ENCODE measurements at places on chromosomes 2 and 18.

GRCh38 chr2:219718066-219718465 lies 90.6 kb downstream of the SLC4A3 start:
- no peak for DNase-seq

- DNase-seq, result no peak
Measured at GRCh38 chr2:222944552-222944951, 83.7 kb downstream of the ACSL3 start.

DNA sequence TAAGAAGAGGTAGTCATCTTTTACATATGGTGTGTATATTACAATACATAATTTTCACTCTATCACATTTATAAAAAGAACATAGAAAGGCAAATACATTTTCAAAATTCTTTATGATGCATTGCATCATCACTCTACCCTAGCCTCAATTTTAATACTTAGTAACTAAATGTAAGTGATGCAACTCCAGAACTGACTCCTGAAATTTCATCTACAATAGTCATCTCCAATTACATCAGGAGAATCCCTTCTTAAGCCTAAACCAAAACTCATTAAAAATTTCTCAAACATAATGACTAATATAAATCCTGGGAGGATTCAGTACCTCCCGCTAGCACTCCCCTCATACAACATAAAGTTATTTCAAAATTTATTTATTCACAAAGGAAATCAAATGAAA lies 15.9 kb downstream of the TMX3 start:
- DNase-seq, result no peak

GRCh38 chr2:27973592-27973991 lies 83.1 kb downstream of the BABAM2 start:
- DNase-seq, result no peak

DNA sequence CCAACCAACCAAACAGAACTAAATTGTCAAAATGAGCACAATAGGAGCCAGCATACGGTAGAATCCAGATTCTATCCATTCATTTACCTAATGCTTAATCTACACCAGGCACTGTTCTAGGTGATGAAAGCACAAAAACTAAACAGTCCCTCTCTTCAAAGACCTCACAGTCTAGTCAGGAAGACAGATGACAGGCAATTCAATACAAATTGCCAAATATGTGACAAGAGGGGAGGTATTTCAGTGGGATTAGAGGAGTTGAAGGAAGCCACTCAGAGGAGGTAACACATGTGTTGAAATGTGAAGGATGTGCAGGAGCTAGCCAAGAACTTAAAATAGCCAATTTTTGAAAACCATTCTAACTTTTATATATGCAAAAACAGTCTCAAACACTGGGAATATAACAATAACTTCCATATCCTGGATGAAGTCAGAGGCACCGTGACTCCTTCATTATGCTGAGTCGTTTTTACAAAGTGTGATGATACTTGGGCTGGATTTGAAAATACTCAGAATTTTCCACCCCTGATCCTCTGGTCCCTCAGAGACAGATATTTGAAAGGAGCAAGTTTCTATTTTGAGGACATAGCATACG lies 204.9 kb downstream of the PID1 start:
- DNase-seq, result no peak

DNA sequence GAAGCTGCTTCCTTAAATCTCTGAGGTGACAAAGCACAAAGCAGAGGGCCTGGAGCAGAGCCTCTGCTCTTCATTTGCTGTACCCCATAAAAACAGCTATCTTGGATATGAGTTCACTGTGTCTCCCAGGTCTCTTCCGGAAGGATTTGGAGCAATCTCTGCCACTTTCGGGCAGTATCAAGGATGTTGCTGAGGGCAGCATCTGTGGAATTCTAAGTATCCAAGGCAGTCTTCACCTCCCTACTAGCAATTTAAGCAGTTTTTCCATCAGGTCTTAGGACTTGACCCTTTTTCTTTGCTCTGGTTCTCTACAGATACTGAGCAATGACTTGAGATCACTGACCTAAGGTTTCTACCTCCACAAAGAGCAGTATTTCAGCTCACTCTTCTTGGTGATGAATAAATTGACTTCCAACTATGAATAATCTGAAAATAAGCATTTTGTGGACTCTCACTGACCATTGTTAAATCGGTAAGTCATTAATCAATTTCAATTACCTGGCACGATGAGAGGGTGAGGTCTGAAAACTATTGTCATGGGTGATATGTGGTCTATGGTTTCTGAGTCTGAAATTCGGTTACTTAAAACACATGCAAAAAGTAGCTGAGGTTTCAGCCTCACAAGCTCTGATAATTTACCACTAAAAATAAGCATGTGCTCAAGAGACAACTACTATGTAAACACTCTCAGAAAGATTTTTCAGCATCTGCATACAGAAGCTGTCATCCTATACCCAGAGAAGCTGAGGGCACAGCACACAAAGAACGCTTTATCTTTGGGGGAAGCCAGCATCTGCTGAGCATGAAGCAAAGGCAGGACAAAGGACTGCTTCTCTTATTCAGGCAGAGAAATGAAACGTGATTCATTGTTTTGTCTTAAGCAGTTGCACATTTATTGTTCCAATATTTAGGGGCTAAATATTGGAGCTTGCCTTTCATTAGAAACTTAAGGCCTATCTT lies 32.1 kb upstream of the SPATS2L start:
- no peak for DNase-seq

DNA sequence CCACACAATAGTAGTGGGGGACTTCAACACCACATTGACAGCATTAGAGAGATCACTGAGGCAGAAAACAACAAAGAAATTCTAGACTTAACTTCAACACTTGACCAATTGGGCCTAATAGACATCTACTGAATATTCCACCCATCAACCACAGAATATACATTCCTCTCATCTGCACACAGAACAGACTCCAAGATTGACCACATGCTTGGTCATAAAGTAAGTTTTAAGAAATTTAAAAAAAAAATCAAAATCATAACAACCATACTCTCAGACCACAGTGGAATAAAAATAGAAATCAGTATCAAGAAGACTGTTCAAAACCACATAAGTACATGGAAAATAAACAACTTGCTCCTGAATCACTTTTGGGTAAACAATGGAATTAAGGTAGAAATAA lies 9.0 kb upstream of the FLACC1 start:
- DNase-seq, result no peak

- no peak for DNase-seq
Measured at GRCh38 chr2:162126111-162126519, 25.9 kb downstream of the GCG start.

DNA sequence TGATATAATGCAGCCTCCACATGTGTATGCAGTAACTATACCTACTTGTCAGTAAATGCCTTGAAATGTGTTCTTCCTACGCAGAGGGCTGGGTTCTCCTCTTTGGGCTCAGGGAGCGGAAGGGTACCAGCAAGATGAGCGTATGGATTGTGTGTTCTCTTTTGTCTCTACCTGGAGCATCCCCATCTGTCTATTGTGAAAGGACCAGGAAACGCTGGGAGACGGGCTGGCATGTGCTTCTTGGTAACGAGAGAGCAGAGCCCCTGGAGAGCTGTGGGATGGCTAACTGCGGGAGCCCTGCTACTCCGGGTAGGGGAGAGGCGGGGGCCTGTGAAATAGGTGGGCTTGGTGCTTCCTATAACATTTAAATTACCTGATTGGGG lies 80.9 kb downstream of the BCL2 start:
- DNase-seq, result no peak

DNA sequence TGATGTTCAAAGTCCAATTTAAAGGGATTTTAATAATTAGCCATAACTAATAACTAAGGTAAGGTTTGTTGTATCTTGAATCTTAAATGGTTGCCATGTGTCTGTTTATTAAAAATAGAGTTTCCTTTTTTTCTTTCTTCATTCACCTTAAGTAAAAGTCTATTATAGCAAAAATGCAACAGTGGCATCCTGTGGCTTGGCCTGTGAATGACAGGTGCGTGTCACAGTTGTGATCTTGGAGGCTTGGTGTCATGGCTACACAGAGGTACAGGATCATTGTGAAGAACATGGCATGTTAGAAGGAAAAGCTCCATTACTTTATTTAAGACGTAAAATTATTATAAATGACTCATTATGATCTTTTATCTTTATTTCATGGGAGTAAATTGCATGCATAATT lies 246.1 kb downstream of the BCL2 start:
- no peak for DNase-seq

Measured in NCI-H446 treated with DMSO at 0.1 percent for 48 hours (cell line).